ENCODE measurements at places on chromosomes 7 and 10.

- no peak for DNase-seq
Measured at GRCh38 chr10:5490032-5490431, 9.3 kb downstream of the CALML5 start.

DNA sequence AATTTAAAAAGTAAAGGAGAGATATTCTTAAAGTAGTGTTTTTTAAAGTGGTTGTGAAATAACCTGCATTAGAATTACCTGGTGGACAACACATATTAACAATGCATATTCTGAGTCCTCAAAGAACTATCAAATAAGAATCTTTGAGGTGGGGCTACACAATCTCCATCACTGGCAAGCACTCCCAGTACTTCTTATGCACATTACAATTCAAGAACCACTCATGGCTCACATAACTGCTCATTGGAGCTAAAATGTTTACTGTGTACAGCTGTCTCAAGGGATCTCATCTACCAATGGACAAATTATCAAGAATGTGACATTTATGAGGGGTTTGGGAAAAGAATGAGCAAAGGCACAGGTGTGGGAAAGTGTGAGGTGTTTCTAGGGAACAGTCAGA, 692.0 kb downstream of the PHTF2 start:
- DNase-seq: no peak

DNA sequence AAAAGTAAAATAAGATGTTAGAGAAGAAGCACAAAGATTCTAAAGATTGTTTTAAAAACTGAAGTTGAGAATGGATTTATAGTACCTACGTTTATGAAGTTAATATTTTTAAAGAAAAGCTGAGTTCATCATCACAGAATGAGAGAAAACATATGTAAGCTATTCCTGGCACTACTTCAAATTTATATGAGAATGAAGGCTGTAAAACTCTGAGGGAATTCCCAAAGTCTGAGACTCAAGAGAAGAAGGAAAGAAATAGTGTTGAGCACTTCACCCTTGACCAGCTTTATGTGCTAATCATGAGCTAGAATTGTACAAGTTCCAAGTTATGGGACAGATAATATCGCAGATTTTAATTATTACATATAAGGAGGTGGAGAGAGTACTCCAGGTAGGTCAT, 323.7 kb upstream of the GNAI1 start:
- no peak for DNase-seq

- DNase-seq: no peak
Measured at GRCh38 chr10:132675031-132675740, 110.8 kb downstream of the NKX6-2 start.

GRCh38 chr7:55088620-55089019, 69.8 kb downstream of the EGFR start:
- DNase-seq: no peak

All from mesothelial cell of epicardium (in vitro differentiated cells).